ENCODE measurements at places on chromosomes 12 and 14.

DNA sequence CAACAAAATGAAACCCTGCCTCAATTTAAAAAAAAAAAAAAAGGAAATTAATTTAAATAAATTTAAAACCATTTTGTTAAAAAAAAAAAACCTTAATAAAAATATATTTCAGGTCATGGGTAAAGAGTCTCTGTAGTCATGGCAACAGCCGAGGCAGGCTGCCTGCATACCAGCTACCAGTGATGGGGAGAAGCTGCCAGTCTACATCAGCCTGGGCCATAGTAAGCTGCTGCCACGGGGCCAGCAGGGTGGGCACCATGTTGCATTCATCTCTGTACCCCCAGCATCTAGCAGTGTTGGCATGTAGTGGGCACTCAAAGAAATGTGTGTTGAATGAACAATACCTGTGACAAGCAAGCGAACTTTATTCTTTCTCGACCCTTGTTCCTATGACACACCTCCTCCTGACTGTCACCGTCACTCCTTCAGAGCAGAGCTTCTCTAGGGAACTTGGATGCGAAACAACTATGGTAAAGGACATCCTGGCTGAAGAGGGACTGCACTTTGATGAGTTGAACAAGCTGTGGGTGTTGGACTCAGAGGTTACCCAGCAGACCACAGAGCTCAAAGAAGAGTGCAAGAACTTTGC is 7.3 kb upstream of the AP4S1 start:
- no peaks in the 10 kb centered on the region for H3K4me1 ChIP-seq
- no peak overlapping the region for H3K27ac ChIP-seq
- no peak overlapping the region for H3K4me3 ChIP-seq
- no peaks in the 10 kb centered on the region for H3K27me3 ChIP-seq
- no peak for DNase-seq

DNA sequence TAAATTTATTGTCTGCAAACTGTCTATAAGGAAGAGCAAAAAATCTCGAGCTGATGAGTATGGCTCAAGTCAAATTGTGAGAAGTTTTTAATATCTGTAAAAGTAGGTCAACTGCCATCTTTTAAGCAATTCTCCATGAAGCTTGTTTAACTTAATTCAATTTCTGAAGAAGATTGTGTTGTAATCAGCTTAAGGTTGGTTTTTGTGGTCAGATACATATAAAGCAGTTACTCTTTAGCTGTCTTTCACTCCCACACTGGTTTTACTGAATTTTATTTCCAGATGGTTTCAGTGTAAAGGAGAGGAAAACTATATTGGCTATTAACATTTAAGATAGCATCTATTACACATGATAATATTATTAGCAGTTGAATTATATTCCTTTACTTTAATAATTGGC is 1165.1 kb downstream of the SLC16A7 start:
- H3K36me3 ChIP-seq, result no peaks in the 10 kb centered on the region
- no peak for DNase-seq
- no peak overlapping the region for H3K4me3 ChIP-seq
- H3K4me1 ChIP-seq, result no peaks in the 10 kb centered on the region
- no peaks in the 10 kb centered on the region for H3K27me3 ChIP-seq

DNA sequence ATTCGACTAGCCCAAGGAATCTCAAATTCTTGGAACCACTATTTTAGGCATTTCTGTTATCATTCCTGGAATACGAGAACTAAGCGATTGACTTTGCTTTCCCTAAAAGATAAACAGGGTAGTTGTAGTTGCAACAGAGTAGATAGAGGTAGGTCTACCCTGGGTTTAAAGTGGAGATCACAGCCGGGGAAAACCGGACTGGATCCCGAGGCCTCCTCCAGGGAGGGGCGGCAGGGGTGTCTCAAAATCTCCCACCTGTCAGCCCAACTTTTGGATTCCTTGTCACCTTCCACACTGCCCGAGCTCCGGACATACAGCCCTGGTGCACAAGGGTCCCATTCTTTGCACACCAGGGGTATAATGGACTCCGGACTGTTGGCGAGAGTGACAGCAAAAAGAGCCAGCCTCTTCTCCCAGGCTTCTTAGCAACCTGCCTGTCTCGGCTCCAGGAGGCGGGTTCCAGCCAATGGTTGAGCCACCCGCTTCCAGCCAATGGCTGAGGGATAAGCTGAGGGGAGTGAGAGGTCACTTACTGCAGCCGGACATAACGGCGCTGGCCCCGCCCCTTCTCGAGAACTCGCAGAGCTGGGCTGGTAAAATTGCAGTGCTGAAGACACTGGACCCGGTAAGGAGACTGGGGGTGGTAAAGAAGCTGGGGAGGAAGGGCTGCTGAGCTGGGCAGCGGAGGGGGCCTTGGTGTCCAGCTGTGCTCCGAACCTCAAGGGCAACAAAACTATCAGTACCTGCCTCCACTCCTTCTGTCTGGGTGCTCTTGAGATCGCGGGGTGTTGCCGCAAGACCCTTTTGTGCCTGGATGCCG is at the start of gene SUOX:
Gene SUOX (plus strand): TSS at position 562 of the 820 bp plus-strand sequence. CDS start 4,946 bp downstream, outside the sequence.
- peak; percentile 98 for DNase-seq
- no peaks in the 10 kb centered on the region for H3K27me3 ChIP-seq
- 0 out of 2 replicates have a peak, but pooled peaks cover 4% of the 10 kb centered on the region for H3K4me1 ChIP-seq
- H3K27ac ChIP-seq, result peak within 1 kb of the TSS; percentile 17
- peak within 1 kb of the TSS; percentile 68 for H3K4me3 ChIP-seq
- no peaks in the 10 kb centered on the region for H3K36me3 ChIP-seq

DNA sequence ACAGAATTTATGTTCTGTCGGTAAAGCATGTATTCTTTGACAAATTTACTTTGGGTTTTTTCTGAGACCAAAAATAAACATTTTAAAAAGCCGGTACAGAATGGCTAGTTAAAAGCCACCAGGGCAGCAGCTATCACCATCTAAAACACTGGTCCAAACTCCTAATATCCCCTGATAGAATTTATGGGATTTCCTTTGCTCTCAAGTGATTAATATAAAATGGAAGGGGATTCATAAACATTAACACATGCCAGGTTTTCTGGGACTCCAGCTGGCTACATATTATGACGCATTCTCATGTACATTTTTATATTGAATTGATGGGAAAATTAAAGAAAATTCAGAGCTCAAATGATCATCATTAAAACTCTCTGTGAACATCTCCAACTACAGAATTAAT is 640.8 kb downstream of the C12orf50 start:
- no peak overlapping the region for H3K27ac ChIP-seq
- H3K4me1 ChIP-seq, result no peaks in the 10 kb centered on the region
- no peaks in the 10 kb centered on the region for H3K27me3 ChIP-seq
- H3K4me3 ChIP-seq, result no peak overlapping the region
- H3K36me3 ChIP-seq, result no peaks in the 10 kb centered on the region
- DNase-seq, result no peak

DNA sequence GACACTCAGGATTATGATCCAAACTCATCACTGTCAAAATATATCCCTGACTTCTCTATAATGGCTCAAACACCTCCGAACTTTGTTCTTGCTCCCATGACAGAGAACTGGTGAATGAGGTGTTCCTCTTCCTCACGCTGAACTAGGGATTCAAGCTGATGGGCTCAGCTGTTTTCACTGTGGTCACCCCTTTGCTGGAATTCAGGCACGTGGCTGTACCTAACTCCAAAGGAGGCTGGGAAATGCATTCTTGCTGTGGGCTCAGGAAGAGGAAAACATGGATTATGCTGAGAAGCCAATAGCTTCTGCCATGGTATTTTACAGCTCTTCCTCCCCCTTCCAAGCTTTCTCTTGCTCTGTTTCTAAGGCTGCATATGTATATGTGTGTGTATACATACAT is 43.9 kb downstream of the STXBP6 start:
- no peaks in the 10 kb centered on the region for H3K27me3 ChIP-seq
- no peaks in the 10 kb centered on the region for H3K36me3 ChIP-seq
- no peaks in the 10 kb centered on the region for H3K4me1 ChIP-seq

GRCh38 chr12:48197549-48197970 is 5.5 kb downstream of the OR10AD1 start:
- no peaks in the 10 kb centered on the region for H3K27me3 ChIP-seq
- DNase-seq, result peak; percentile 61
- H3K36me3 ChIP-seq, result no peaks in the 10 kb centered on the region
- no peaks in the 10 kb centered on the region for H3K4me1 ChIP-seq
- peak overlapping the region; percentile 93 for H3K4me3 ChIP-seq
- H3K27ac ChIP-seq, result peak overlapping the region; percentile 81

- no peaks in the 10 kb centered on the region for H3K4me1 ChIP-seq
- no peak for DNase-seq
- H3K36me3 ChIP-seq, result no peaks in the 10 kb centered on the region
- no peak overlapping the region for H3K27ac ChIP-seq
These were observed 38.6 kb downstream of the NOC4L start for GRCh38 chr12:132182711-132183365.

DNA sequence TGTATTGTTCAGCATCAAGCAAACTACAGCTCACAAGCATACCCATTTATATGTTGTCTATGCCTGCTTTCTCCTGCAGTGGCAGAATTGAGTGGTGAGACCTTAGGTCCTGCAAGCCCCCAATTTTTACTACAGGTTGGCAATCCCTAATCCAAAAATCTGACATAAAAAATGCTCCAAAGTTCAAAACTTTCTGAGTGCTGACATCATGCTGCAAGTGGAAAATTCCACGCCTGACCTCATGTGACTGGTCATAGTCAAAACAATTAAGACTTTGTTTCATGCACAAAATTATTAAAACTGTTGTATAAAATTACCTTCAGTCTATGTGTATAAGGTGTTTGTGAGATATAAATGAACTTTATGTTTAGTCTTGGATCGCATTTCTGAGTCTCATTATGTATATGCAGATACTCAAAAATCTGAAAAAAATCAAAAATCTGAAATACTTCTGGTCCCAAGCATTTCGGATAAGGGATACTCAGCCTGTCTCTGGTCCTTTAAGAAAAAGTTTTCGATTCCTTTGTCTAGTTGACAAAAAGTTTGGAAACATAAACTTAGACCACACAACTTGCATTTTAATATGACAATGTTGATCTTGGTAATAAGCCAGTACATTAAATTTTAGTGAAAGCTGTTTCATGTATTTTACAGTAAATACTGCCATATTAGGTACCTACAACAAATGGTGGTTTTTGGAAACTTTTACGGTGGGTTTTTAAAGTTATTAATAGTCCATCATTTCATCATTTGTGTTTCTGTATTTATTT is 81.5 kb downstream of the AEBP2 start:
- H3K4me1 ChIP-seq, result no peaks in the 10 kb centered on the region
- H3K27ac ChIP-seq, result no peak overlapping the region
- H3K27me3 ChIP-seq, result no peaks in the 10 kb centered on the region
- no peaks in the 10 kb centered on the region for H3K36me3 ChIP-seq
- no peak for DNase-seq
- H3K4me3 ChIP-seq, result no peak overlapping the region

DNA sequence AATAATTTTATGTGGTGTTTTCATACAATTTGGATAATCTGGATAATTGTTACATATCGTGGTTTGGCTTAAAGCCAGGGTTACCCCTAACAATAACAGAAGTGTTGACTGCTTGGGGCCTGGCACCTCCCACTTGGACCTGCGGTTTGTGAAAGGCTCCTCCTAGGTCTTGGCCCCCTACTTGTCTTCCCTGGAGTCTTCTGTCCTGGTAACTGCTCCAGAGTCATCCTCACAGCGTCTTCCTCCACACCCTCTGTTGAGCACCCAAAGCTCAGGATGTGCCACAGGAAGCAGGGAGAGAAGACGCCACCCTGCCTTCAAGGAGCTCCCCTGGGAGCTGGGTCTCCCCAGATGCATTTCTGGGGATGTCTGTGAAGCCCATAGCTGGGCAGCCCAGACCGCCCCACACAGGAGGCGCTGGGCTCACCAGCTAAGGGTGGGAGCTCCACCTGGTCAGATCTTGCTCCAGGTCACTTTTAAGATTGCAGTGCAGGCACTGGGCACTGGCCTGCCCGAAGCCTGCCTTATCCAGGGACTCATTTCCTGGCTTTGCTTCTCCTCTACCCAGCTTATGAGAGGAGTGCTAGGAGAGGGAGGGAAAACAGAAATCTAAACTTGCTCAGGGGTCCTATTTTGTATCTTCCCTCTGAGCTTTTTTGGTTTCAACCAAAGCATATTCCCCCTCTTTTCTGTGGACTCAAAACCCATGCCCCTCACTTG is 98.2 kb downstream of the ZFP36L1 start:
- H3K36me3 ChIP-seq, result no peaks in the 10 kb centered on the region
- H3K27ac ChIP-seq, result no peak overlapping the region
- no peak overlapping the region for H3K4me3 ChIP-seq
- H3K27me3 ChIP-seq, result no peaks in the 10 kb centered on the region

DNA sequence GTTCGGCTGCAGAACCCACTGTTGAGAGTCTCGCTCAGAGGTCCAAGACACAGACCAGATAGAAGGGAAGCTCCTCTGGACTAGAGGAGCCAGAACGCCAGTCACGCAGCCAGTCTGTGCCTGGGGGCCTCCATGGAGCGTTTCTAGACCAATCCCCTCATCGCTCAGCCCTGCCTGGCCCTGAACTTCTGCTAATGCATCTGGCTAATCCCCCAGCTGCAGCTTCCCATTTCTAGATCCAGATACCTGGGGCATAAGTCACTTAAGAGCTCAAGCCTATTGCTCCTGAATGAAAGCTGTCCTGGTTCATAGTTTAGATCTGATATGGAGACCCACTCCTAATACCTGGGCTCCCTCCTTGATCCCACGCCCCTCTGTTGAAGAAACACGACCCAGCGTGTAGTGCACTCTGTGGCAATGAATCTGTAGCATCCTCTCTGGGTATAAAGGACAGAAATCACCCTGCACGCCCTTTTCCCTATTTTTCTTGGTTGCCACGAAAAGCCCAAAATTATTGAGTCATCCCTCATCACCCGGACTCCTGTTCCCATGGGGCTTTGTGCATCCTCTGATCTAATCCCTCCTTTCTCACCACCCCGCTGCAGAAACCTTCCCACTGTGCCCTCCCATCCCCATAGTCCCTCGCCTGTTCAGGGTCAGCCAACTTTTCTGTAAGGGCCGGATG is 341.6 kb upstream of the FKBP4 start:
- H3K27ac ChIP-seq, result no peak overlapping the region
- H3K36me3 ChIP-seq, result no peaks in the 10 kb centered on the region
- no peaks in the 10 kb centered on the region for H3K4me1 ChIP-seq
- H3K27me3 ChIP-seq, result no peaks in the 10 kb centered on the region

GRCh38 chr12:116731801-116732200 is 6.1 kb downstream of the SPRING1 start:
- H3K36me3 ChIP-seq, result no peaks in the 10 kb centered on the region
- H3K27ac ChIP-seq, result no peak overlapping the region
- no peak for DNase-seq
- no peaks in the 10 kb centered on the region for H3K27me3 ChIP-seq

- H3K4me3 ChIP-seq, result no peak overlapping the region
- DNase-seq, result no peak
- H3K27me3 ChIP-seq, result no peaks in the 10 kb centered on the region
- no peaks in the 10 kb centered on the region for H3K4me1 ChIP-seq
These were observed 2.8 kb downstream of the ZFP36L1 start for GRCh38 chr14:68789821-68790643.

DNA sequence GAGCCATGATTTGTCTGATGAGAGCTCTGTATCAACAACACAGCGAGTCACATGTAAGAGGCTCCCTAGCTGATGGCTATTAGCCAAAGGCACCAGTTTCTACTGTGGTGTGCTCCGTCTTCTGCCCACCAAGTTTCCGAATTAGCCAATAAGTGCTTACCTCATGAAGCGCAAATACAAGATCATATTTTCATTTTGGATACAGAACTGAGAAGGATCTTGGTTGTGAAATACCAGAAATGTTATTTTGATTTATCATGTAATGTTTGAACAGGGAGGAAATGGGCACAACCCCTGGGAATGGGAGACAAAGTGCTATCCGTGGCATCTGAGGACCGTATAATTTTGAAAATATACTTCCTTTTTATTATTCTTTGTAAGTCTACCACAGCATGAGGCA is 234.3 kb downstream of the DACT1 start:
- no peaks in the 10 kb centered on the region for H3K36me3 ChIP-seq
- no peak overlapping the region for H3K27ac ChIP-seq
- DNase-seq, result no peak
- H3K27me3 ChIP-seq, result no peaks in the 10 kb centered on the region

GRCh38 chr14:99727096-99727870 is 43.2 kb downstream of the CYP46A1 start:
- no peak for DNase-seq
- H3K4me3 ChIP-seq, result no peak overlapping the region
- 0 out of 2 replicates have a peak, but pooled peaks cover 4% of the 10 kb centered on the region for H3K27me3 ChIP-seq
- H3K4me1 ChIP-seq, result no peaks in the 10 kb centered on the region
- no peaks in the 10 kb centered on the region for H3K36me3 ChIP-seq
